Pulmonary artery endothelial cell (primary cell): ENCODE measurements at places on chromosomes 1 and 21.

DNA sequence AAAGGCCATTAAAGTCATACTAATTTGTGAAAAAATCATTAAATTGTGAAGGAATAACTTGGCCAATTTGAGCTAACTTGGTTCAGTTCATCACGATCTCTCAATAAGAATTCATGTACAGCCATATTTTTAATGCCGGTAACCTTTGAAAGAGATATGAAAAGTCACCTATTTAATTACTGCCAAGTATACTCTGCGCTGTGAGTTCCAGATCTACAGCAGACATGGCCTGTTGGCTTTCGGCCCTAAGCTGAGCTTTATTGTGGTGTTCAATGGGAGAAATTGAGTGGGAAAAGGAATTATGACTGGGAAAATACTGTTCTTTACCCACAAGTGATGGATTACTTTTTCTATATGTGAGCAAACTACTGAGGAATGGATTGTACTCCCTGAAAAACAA lies 159.9 kb upstream of the L1TD1 start:
- no peak for DNase-seq

- DNase-seq = no peak
Observed at GRCh38 chr1:82453511-82454185, 652.9 kb downstream of the ADGRL2 start.

GRCh38 chr21:31342348-31342747 lies 1.7 kb downstream of the TIAM1 start:
- no peak for DNase-seq

GRCh38 chr1:105138458-105138893 lies 1388.8 kb downstream of the AMY1C start:
- DNase-seq = no peak

GRCh38 chr1:115156826-115157468 lies 67.6 kb upstream of the TSPAN2 start:
- no peak for DNase-seq

GRCh38 chr1:229363723-229364122 lies 20.9 kb upstream of the CCSAP start:
- no peak for DNase-seq

GRCh38 chr1:198350456-198350855 lies 190.0 kb downstream of the ATP6V1G3 start:
- DNase-seq = no peak

DNA sequence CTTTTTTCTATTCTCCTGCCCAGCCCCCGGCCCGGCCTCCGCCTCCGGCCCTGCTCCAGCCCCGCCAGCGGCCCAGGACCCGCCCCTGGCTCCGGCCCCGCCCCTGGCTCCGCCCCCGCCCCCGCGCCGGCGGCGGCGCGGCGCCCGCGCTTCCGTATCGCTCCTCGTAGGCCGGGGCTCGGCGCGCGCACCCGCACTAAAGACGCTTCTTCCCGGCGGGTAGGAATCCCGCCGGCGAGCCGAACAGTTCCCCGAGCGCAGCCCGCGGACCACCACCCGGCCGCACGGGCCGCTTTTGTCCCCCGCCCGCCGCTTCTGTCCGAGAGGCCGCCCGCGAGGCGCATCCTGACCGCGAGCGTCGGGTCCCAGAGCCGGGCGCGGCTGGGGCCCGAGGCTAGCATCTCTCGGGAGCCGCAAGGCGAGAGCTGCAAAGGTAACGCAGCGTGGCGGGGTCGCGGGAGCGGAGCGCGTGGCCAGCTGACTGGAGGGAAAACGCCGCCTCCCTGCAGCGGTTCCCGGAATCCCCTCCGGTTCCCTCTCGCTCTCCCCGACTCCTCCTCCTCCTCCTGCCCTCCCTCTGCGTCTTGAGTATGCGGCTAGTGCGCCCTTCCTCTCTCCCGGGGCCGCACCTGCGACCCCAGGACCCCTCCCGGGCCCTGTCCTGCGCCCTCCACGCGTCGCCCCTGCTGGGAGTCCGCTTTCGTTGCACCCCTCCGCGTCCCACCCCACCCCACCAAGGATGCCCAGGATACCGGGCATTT lies at the start of gene IFNAR2:
Gene IFNAR2, plus strand, starts transcription at position 155 of the 761 bp plus-strand sequence. CDS start 11,985 bp downstream, outside the sequence.
- no peak for DNase-seq

DNA sequence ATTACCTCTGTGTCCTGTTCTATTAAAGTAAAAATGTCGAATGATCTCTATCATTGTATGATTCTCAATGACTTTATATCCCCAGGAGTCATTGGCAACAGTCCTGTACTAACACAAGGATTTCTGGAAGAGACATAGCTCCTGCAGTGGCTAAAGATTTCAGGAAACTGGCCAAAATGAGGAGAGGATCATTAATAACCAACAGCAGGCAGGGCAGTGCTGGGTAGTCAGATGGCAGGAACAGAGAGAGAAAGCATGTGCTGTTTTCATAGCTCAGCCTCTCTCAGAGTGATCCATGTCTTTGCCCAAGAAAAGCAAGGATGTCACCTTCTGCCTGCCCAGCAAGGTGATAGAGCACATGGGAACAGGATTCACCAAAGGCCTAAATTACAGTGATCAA lies 604.7 kb upstream of the PLXNA2 start:
- DNase-seq = no peak

- DNase-seq = peak; percentile 5
Observed at GRCh38 chr1:184915463-184916090, 58.7 kb downstream of the NIBAN1 start.

GRCh38 chr1:67683316-67683715 lies 1.7 kb upstream of the GADD45A start:
- DNase-seq = no peak

DNA sequence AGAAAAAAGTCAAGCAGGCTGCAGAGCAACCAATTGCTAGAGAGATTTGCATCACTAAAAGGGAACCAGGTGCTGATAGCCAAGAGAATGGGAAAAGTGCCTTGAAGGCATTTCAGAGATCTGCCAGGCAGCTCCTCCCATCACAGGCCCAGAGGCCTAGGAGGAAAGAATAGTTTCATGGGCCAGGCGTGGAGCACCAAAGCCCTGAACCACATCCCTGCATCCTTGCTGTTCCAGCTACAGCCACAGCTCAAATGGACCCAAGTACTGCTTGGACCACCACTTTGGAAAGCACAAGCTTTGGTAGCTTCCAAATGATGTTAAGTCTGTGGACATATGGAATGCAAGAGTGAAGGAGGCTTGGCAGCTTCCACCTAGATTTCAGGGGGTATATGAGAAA lies 29.7 kb upstream of the ZSWIM5 start:
- DNase-seq = no peak

DNA sequence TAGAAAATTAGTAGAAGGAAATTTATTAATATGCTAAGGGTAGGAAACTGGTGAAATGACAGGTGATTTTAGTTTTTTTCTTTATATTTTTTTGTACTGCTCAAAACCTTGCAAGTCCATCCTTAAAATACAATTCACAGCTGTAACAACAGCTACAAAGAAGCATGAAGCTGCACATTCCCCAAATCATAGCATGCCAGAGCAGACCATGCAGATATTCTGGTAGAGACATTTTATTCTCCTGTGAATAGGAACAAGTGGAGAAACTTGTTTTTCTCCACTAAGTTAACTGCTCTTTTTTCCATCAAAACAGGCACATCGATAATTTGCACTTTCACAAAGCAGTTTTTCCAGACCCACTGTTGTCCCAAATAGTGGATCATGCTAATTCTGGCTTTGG lies 1125.7 kb downstream of the BRINP3 start:
- DNase-seq = no peak

DNA sequence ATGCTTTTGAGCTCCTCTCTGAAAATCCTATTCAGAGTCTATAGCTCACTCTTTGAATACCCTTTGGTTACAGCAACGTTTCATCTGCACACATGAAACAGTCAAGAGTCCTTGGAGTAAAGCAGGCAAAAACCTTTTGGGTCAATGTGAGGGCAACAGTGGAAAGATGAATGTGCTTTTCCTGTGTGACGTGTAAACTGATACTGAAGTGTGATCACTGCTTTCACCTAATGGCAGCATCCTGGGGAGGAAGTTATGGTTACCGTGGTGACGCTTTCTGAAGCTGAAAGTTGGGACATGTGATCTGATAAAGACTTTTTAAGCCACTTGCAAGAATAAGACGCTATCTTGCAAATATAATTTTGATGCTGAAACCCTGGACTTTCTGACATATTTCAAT lies 160.0 kb downstream of the SEC16B start:
- no peak for DNase-seq

GRCh38 chr1:212591922-212592321 lies 16.6 kb upstream of the ATF3 start:
- DNase-seq = no peak

DNA sequence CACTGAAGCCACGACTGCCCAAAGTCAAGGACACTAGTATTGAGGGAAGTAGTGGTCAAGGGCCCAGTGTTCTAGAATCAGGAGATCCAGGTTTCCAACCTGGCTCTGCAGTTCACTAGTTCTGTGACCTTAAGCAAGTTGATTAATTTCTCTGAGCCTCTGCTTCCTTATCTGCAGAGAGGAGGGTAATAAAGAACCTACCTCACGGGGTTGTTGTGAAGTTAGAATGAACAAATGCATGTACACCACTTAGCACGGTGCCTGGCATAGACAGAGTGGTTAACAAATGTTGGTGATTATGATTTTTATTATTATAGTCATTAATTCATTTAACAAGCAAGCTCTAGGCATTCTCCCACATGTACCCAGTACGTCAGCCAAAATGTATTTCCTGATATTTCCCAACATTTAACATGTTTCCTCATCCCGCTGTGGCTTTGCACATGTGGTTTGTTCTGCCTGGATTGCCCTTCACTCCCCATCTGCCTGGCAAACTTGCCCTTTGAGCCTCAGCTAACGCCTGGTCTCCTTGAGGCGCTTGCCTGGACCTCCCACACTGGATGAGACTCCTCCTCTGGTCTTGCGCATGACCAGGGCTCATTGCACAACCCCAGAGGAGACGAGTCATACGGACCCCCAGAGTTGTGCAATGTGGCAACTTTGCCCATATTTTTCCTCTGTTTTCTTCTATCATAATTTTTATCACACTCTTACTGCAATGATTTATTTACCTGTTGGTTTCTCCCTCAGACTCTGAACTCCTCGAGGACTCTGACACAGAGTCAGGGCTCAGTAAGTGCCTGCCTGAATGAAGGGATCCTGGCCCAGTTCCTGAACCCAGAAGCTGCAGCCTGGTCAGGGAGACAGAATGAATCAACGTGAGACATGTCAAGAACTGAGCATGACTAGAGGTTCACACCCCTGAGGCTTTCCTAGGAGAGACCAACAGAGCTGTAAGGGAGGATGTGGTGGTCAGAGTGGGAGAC lies 20.7 kb upstream of the MFSD2A start:
- DNase-seq = no peak

DNA sequence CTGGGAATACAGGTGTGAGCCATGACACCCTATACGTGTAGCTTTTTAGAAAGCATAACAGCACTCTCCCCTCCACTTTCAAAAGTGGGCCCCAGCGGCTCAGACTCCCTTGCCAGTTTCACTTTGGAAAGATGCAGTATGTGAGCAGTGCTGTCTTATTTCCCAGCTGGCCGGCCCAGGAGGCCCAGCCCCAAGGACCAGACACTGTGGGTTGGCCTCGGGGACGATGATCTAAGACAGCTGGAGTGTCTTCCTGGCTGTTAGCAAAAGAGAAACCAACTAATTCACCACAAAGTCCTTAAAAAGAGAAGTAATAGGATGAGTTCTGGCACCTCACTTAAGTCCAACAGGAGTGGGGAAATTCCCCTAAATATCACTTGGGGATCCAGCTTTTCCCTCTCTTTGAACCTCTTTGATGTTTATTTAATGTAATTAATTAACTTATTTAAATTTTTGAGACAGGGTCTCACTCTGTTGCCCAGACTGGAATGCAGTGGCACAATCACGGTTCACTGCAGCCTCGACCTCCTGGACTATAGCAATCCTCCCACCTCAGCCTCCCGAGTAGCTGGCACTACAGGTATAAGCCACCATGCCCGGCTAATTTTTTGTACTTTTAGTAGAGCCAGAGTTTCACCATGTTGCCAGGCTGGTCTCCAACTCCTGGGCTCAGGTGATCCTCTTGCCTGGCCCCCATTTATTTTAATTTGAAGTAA lies 17.6 kb upstream of the CLIC4 start:
- DNase-seq = no peak

DNA sequence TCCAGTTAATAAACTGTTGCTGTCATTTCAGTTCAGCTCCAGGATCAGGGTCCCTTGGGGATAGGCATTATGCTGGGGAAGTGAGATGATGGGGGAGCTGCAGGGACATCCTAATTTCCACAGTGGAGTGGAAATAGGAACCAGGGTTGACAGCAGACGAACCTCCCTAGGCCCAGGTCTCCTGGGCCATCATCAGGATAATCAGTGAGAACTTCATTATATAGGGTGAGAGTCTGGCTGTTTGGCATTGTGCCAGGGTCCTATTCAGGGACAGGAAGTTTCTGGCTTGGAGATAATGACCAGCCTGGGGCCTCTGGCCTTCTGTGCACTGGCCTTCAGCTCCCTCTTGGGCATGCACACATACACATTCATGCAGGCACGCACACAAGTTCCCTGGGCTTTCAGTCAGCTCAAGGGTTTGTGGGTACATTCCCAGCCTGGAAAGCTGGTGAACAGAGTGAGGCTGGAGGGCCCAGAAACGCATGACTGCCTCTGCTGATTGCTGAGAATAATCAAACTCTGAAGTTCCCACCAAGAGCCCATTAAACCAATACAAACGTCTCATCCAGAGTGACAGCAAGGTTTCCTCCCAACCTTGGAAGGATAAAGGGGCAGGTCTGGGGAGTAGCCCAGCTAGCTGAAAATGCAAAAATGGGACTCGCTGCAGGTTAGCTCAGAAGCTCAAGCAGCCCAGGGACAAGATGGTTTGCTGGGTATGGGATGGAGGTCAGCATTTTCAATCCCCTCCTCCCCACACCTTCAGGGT lies 13.9 kb upstream of the LRIG2 start:
- DNase-seq = peak; percentile 19

- no peak for DNase-seq
Observed at GRCh38 chr1:6092211-6092610, 46.5 kb downstream of the KCNAB2 start.

- DNase-seq = no peak
Observed at GRCh38 chr1:246275036-246275435, 232.0 kb downstream of the SMYD3 start.

GRCh38 chr1:30225357-30225756 lies 498.0 kb downstream of the MATN1 start:
- no peak for DNase-seq

DNA sequence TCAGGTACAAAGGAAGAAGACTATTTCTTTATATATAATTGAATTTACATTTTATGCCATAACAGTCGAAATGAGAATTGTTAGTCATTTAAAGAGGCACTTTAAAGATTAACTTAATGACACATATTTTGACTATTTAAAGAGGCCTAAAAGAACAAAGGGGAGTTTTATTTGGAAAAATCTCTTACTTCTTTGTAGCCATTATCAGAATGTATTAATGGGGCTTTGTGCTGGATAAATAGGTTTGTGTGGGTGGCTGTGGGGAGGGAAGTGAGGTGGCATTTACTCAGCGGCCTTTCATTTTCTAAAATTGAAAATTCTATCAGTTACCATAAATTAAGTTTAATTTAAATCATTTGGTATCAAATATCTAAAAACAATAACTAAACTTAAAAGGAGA lies 462.2 kb upstream of the CXADR start:
- DNase-seq = no peak

GRCh38 chr1:160951443-160952128 lies 3.0 kb downstream of the ITLN2 start:
- DNase-seq = no peak

- no peak for DNase-seq
Observed at GRCh38 chr21:20151741-20152140, 846.5 kb upstream of the NCAM2 start.
